ENCODE measurements at places on chromosomes 3 and 15. TPM values are rescaled to one million over a fixed set of nuclear protein-coding genes. Genes with fewer than 3 reads are reported as not detected.

AADACL2 gene
- not detected for total RNA-seq

CAMKV gene
- 0.35 TPM for total RNA-seq

GRIP2 gene
- total RNA-seq, result 0.52 TPM

SLC22A14 gene
- total RNA-seq, result not detected

TBL1XR1 gene
- total RNA-seq, result 15.2 TPM

KNG1 gene
- not detected for total RNA-seq

XRN1 gene
- 6.0 TPM for total RNA-seq

NRROS gene
- total RNA-seq, result not detected

UROC1 gene
- not detected for total RNA-seq

FBXL2 gene
- 9.5 TPM for total RNA-seq

CYP1A2 gene
- not detected for total RNA-seq

FANCD2OS gene
- total RNA-seq, result not detected

ARL14 gene
- total RNA-seq, result 0.93 TPM

LMCD1 gene
- 59.3 TPM for total RNA-seq

TGM5 gene
- not detected for total RNA-seq

GOLGA6C gene
- not detected for total RNA-seq

MKRN3 gene
- total RNA-seq, result 2.5 TPM

SNX33 gene
- 15.8 TPM for total RNA-seq

NUP210 gene
- total RNA-seq, result 41.7 TPM

CEMIP gene
- total RNA-seq, result 0.84 TPM

GOLGA8G gene
- total RNA-seq, result not detected

CLDN18 gene
- total RNA-seq, result not detected

DAZL gene
- total RNA-seq, result not detected

GOLGA8N gene
- 1.5 TPM for total RNA-seq
